GF-D8 (cell line): ENCODE measurements at places on chromosomes 2 and 18.

DNA sequence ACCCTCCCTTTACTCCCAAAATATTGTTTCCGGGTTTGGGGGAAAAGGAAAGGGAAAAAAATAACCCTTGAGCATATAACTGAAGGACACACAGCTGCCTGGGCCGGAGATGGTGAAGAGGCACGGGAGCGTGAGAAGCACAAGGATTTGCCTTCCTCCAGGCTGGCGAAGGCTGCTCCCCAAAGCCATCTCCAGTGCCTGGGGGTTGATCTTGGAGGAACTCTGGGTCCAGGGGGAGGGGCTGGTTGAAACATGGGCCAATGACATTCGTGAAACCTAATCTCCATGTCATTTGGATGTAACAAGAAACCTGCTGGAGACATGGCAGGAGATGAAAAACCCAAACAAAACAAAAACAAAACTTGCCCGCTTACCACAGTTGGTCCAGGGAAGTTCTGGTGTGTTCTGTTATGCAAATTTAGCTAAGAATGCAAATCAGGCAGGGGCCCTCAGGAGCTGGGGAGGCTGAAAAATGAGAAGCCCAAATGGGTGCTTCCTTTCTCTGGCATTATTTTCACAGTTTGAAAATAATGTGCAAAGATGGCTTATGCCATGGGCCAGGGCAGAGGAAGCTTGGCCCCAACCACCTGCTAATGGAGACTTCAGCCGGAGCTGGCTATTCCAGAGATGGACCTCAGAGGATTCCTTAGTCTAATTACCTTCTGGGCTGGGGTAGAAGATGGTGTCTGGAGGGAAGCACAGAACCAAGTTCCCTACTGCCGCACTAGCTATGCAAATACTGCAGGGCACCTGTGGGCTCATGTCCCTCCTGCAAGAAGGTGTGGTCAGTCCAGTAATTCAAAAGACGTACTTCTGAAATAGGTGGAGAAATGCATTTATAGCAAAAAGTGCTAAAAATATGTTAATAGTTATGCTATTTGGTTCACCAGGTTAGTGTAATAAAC lies 180.9 kb downstream of the BCL2 start:
- DNase-seq: peak; percentile 93

- DNase-seq: no peak
Measured at GRCh38 chr18:36211612-36212065, 24.3 kb downstream of the MOCOS start.

DNA sequence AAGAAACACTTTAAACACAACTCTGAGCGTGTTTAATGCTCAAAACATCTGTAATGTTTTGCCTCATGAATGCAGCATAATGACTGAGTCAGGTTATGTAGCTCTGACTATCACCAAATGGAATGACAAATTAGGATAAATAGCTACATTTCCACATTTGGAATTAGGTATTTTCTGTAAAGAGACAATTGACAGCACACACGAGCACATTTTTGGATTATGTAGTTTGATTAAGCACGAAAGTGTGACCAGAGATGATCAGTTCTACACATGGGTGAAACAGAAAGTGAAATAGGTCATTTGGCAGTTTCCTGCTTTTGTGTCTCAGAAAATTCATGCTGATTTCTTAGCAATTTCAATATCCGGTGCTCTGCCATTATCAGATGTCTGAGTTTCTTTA lies 29.0 kb downstream of the LPIN1 start:
- no peak for DNase-seq

- no peak for DNase-seq
Measured at GRCh38 chr2:106840818-106841217, 45.1 kb downstream of the ST6GAL2 start.

GRCh38 chr2:127843677-127844076 lies 14.3 kb downstream of the POLR2D start:
- no peak for DNase-seq

- DNase-seq: no peak
Measured at GRCh38 chr18:74929110-74929509, 279.8 kb downstream of the PTGR3 start.

GRCh38 chr2:217392930-217393584 lies 533.2 kb upstream of the TNP1 start:
- no peak for DNase-seq

DNA sequence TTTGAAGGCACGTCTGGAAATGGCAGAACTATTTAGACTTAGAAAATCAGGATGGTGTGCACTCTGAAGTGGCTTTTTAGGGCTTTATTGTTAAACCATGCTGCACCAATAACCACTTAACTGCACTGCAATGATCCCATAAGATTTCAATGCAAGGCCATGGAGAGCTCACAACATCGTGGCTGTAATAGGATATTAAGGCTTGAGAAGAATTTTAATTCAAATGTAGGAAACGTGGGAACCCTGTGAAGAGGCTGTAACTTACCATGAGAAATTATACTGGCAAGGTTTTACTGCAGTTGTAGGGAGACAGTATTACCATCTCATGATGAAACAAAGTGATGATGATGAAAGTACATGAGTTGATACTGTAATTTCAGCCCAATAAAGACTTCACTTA lies 242.5 kb downstream of the AFF3 start:
- no peak for DNase-seq

GRCh38 chr2:58702302-58702885 lies 461.3 kb upstream of the FANCL start:
- no peak for DNase-seq

- DNase-seq: no peak
Measured at GRCh38 chr2:239467281-239467955, 66.6 kb upstream of the HDAC4 start.

GRCh38 chr2:150375333-150375732 lies 112.1 kb downstream of the RND3 start:
- DNase-seq: no peak

GRCh38 chr2:3420076-3420768 lies 40.7 kb downstream of the TRAPPC12 start:
- no peak for DNase-seq

DNA sequence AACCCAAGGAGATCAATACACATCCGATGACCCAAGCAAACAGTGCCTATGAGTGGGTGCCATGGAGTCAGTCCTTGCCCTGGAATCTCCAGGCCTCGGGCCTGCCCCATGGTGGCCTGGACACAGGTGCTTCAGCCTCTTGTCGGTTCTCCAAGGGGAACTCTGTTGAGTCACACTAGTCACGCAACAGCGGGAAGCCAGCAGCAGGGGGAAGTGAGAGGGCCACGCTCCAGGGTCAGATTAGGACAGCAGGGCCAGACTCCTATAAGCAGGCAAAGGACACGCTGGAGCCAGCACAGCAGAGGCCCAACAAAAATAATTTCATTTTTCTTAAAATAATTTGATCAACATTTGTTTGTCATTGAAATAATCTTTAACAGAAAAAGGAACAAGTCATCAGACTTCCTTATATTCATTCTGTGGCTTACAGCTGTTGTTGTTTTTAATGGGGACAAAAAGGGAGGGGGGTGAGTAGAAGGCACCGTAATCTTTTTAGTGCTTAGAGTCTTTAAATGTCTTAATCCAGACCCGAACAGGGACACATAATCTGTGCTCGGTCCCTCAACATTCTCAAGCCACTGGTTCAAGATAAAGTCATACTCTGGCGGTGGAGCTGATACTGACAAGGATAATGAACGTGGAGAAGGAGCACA lies 16.4 kb upstream of the ARMC9 start:
- DNase-seq: peak; percentile 72
